NCI-H146 (cell line): ENCODE measurements at places on chromosomes 1 and 21.

- DNase-seq, result no peak
These were observed 44.1 kb downstream of the RCSD1 start for GRCh38 chr1:167674156-167674555.

- no peak for DNase-seq
These were observed 18.4 kb downstream of the MTHFR start for GRCh38 chr1:11787251-11787803.

DNA sequence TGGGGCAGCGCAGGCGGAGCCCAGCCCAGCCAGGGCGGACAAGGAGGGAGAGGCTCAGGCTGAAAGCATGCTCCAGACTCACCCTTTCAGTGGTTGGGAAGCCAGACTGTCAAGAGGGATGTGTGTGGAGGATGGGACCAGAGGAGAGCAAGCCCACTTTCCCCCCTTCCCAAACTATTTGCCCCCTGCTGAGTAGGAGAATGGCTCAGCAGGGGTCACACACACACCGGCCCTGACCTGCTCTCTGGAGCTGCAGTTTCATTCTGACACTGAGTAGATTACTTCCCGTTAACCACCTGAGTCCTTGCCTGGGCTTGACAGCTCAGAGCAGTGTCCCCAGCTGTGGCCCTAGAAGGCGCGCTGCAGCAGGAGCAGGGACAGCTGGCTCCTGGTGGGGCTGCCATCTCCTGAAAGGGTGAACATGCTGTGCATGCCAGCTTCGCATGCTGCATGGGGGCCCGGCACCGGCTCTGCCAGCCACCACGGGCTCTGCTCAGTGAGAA lies 51.6 kb upstream of the CNTN2 start:
- peak; percentile 86 for DNase-seq

- no peak for DNase-seq
These were observed 22.5 kb upstream of the C1QA start for GRCh38 chr1:22613951-22614350.

GRCh38 chr1:153532181-153532580 lies 3.6 kb downstream of the S100A6 start:
- peak; percentile 42 for DNase-seq

DNA sequence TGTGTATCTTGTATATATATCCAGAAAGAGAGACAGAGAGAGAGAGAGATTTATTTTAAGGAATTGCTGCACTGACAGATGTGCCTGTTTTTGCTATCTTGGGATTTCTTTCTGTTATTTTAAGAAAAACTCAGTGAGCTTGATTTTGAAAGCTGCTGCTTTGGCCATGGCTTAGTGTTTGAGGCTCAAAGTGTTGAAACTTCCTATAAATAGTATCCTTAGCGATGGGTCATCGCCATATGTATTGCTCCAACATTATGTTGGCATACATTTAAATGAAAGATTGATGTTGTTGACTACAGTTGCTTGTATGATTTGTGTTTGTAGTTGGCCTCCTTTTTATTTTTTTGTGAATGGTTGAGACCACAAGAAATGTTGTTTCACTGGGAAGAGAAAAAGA lies 29.0 kb upstream of the NTPCR start:
- no peak for DNase-seq

DNA sequence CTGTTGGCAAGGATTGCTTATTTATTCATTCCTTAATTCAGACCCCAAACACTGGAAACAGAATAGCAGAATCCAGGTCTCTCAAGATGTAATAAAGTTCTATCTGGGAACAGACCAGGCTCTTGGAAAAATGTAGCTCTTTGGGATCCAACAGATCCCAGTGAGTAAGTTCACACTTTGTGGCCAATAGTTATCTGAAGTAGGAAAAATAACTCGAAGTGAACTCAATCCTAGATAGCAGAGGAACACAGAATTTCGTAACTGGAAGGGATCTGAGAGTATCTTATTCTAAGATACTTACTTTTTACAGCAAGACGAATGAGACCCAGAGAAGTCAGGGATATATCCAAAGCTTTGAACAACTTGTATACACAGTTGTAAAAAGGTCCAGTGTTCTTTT lies 150.7 kb upstream of the CD34 start:
- no peak for DNase-seq

GRCh38 chr1:216851073-216851472 lies 127.8 kb upstream of the ESRRG start:
- no peak for DNase-seq

- DNase-seq, result no peak
These were observed 73.1 kb downstream of the RUNX3 start for GRCh38 chr1:24856787-24857506.

GRCh38 chr1:1291023-1291528 lies 10.8 kb downstream of the SCNN1D start:
- DNase-seq, result peak; percentile 55

- DNase-seq, result no peak
These were observed 218.0 kb upstream of the KIAA0040 start for GRCh38 chr1:175410560-175410959.

- DNase-seq, result no peak
These were observed 60.9 kb downstream of the LHX4 start for GRCh38 chr1:180291004-180291403.

GRCh38 chr1:200073286-200073637 lies 45.8 kb downstream of the NR5A2 start:
- DNase-seq, result no peak

GRCh38 chr1:156101880-156102279 lies 12.6 kb upstream of the LMNA start:
- DNase-seq, result no peak

- DNase-seq, result no peak
These were observed 42.1 kb upstream of the ARHGAP29 start for GRCh38 chr1:94279462-94279861.

DNA sequence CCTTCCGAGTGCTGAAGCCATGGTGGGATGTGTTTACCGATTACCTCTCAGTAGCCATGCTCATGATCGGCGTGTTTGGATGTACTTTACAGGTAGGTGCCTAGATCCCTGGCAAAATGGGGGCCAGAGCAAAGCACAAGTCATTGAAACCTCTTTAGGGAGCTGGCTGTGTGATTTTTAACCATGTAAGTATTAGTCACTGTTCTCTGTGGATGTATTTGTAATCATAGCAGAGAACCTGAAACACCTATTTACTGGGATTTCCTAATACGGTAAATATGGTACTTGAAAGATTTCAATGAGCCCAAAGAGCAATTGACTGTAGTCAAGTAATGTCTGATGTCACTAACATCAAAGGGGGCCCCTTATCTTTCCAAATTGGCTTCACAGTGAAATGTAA lies 53.6 kb downstream of the LRRC8C start:
- DNase-seq, result no peak

DNA sequence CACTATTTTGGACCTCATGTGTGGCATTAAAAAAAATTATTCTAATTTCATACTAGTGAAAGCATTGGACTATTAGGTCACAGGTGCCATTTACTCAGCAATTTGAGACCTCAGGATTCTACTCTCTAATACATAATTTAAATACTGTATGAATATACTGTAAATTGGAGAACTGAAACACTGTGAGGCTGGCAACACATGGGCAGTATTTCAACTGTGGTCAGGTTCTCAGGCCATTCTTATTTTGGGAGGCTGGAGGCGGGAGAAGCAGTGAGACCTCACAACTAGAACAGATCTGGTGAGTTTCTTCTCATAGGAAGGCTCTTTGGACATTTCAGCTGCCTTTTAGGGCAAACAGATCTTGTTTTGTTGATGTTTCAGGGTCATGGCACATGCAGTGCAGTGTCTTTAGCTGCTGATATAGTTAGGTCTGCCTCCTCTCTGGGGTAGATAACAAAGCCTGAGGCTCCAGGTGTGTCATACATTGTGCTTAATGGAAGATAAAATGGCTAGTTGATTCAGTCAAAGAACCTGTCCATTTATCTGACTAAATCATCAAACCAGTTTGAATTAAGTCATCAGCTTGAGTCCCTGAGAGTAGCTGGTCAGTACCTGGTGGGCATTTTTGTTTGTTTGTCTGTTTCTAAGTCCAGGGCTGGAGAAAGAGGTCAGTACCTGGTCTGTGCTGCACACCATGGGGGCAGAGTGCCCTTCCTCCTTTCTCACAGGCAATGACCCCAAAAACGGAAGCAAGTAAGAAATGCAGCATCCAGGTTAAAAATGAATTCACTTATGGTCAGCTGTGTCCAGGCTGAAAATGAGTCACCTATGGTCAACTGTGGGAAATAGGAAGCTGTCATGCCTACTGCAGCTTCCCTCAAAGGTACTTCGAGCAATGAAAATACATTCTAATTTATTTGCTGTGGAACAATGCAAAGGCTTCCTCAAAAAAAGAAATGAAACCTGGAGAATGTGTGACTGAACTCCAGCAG lies 216.2 kb downstream of the SDCCAG8 start:
- peak; percentile 86 for DNase-seq

GRCh38 chr1:187551061-187551460 lies 722.3 kb downstream of the PLA2G4A start:
- DNase-seq, result no peak

GRCh38 chr1:33286451-33287185 lies 30.3 kb downstream of the ZNF362 start:
- DNase-seq, result no peak

DNA sequence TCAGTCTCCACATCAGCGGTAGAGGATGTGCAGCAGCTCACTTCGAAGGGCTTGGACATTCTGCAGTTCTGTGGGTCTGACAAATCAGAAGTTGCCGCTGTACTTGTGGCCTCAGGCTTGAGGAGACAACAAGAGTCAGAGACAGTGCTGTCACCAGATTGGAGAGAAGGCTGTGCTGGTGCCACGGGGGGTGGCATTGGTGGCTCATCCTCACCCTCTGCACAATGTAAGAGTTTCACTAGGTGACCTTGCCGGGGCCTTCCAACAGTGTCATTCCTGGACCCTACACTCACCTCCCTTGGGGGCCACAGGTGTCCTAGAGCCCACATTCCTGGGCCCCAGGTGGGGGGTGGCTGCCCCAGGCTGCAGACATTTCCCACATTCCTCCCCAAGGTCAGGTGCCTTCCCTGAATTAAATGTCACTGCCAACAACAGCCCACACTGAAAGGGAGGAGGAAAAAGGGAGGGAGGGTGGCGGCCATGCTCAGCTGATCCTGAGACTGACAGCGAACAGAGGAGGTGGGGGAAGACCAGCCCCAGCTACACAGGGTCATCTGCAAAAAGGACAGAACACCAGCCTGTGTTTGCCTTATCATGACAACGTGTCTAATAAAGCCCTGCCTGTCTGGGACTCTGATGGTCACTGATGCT lies 46.4 kb downstream of the TMCC2 start:
- no peak for DNase-seq
